Stimulated activated CD4-positive, alpha-beta T cell treated with anti-CD3 and anti-CD28 coated beads, Interleukin-15, amount 100 ng/mL, for 1 hour (primary cell): ENCODE measurements at places on chromosomes 16 and 17.

GRCh38 chr17:1329745-1330343 is 50.4 kb downstream of the TRARG1 start:
- no peak for DNase-seq

DNA sequence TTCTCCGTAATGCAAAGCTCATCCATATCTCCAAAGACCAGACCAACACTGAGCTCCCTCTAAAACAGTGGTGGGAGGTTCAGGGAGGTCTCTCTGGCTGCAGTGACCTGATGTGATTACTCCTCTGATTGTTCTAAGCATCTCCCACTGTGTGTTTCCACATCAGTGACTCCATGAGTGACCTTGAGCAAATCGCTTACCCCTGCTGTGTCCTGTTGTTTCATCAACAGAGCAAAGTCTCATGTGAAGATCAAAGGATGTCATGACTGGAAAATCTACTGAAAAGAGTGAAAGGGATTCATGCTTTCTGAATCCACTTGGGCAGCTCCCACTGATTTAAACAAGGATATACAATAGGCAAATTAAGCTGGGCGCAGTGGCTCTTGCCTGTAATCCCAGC is 352.9 kb downstream of the TMEM114 start:
- no peak for DNase-seq

- no peak for DNase-seq
Observed at GRCh38 chr17:34076743-34077631, 178.1 kb upstream of the CCL2 start.

DNA sequence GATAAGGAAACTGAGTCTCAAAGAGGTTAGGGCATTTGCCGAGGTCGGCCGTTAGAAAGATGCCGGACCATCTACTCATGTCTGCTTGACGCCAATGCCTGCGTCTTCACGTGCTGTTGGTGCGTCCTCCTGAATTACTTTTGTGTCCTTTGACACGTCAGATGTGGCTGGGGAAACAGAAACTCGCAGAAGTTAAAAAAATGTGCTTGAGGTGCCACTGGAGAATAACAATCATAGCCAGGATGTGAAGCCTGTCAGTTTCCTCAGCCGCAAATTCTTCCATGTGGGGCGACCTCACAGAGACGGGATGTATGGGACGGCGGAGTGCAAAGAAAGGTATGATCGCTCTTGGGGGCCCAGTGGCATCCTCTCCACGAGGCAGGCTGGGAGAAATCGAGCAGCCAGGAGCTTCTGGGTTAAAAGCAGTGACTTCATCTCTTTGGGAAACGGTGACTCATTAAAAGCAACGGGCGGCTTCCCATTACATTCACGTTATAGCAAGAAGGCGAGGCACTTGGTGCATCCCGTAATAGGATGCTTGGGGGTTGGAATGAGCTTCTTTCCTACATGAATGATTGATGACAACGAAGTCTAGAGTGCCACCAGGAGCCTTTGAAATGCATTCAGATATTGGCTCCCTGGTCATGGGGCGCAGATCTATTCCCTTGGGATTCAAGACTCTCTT is 67.8 kb downstream of the BMERB1 start:
- no peak for DNase-seq

GRCh38 chr16:51155820-51156806 is 5.0 kb upstream of the SALL1 start:
- no peak for DNase-seq

DNA sequence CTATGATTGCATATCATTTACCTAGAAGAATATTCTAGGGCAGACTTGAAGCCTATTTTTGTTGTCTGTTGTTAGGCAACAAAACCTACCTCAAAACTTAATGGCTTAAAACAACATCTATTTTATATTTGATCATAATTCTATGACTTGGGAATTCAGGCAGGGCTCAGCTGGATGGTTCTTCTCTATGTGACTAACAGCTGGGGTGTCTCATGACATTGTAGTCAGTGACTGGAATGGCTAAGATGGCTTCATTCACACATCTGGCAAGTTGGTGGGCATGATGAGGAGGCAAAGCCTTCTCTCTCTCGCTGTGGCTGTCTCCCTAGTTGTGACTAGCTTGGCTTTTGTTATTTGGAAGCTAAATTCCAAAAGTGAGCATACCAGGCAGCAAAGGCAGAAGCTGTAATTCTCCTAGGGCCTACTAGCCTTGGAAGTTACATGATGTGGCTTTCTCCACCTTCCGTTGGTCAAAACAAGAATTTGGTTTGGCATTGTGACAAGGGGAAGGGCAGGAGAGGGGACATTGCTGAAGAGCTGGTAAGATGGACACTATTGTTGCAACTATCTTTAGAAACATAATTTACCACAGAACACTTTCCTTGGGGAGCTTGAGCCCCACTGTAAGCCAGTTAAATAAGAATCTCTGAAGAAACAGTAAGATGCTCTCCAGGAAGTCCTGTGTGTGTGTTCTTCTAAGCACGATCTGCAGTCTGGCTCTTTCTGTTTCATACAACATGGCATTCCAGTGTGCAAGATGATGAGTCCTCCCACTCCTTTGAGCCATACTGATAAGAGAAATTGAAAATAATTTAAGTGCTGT is 39.4 kb downstream of the ZNRF1 start:
- DNase-seq, result no peak

DNA sequence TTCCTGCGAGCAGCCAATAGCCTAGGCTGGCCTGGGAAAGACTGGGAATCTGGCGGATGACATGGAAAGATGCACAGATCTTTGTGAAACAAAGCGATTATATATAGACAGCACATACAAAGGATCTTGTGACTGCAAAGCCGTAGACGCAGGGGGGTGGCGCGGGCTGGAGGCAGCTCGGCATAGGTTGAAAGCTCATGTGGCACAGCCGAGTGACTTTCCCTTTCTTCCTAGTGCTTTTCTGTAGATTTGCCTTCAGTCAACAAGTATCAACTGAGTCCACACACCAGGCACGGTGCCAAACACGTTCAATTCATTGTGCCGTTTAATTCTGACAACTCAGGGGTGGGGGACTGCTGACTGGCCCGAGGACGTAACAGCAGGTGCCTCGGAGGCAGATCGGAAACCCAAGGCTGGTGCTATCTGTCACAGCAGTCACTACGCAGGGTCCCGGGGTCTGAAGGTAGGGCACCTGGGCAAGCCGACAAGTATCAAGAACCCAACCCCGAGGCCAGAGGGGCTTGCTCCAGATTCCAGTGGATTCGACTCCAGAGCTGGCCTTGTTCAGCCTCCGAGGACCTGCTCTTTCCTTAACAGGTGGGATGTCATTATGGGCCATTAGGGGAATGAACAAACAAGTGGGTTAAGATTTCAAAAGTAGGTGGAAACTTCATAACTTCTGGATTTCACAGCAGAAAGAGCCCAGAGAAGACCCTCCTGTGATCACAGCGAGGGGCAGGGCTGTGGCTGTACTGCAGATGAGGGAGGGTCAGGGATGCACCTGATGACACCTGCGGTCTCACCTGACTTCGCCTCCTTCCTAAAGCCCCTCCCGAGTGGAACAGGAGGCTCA is 5.9 kb downstream of the PAM16 start:
- no peak for DNase-seq

GRCh38 chr16:56728980-56729734 is 772 bp upstream of the NUP93 start:
- DNase-seq, result no peak

DNA sequence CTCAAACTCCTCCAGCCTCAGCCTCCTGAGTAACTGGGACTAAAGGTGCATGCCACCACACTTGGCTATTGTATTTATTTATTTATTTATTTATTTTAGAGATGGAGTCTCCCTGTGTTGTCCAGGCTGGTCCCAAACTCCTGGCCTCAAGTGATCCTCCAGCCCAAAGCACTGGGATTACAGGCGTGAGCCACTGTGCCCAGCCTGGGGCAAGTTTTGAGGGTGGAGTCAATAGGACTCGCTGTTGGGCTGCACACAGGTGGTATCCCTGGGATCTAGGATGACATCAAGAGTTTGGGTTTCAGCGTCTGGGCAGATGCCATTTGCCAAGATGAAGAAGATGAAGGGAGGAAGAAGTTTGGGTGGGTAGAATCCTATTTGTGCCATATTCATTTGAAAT is 213.9 kb downstream of the GSG1L start:
- DNase-seq, result no peak

- DNase-seq, result peak; percentile 42
Observed at GRCh38 chr16:57092786-57093411, 516 bp downstream of the CPNE2 start.

- DNase-seq, result no peak
Observed at GRCh38 chr16:85319208-85319983, 207.1 kb upstream of the CIBAR2 start.

DNA sequence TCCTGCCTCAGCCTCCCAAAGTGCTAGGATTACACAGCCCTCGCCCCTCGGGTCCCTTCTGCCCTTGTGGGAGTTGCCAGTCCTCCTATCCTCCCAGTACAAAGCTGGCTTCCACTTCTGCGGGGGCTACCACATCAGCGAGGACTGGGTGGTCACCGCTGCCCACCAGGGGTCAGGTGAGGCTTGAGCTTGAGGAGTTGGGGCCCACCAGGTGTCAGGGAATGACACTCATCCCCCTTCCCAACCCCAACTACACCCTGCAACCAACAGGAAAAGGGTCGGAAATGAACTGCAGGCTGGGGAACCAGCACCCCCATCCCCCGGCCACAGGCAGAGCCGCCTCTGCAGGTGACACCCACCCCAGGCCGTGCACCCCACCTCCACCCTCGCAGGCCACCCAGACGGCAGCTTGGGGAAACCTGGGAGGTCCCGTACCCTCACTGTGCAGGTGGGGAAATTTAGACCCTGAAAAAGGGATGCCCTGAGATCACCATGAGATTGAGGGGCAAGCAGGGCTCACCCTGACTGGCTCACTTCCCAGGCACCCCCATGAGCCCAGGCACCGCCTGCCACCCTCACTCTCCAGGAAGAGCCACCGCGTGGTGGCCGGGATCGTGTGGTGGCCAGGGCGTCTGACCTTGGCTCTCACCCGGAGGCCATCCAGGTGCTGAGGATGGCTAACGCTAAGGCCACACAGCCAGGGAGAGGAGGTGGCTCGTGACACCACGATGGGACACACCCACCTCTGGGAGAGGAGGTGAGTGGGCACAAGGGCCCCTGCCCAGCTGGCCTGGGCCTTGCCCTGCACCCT is 8.0 kb downstream of the CTRB1 start:
- no peak for DNase-seq

DNA sequence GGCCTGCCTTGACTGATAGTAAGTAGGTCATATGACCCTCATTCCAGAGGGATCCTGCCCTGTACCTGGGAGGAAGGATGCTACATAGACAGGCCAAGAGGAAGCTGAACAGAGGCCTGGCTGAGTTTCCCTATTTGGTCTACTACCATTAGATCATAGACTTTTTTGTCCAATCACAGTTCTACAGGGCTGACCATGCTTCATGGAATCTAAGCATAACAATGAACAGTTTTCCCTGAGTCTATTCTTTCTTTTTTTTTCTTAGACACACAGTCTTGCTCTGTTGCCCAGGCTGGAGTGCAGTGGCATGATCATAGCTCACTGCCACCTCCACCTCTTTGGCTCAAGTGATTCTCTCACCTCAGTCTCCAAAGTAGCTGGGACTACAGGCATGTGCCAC is 3.9 kb downstream of the GPR179 start:
- DNase-seq, result no peak

- DNase-seq, result no peak
Observed at GRCh38 chr16:57608462-57609113, 19.8 kb upstream of the ADGRG1 start.

GRCh38 chr17:49574323-49574781 is 1.3 kb upstream of the NXPH3 start:
- DNase-seq, result no peak

- no peak for DNase-seq
Observed at GRCh38 chr17:64685705-64686104, 23.6 kb upstream of the SMURF2 start.

- DNase-seq, result no peak
Observed at GRCh38 chr16:84068041-84068440, 25.4 kb upstream of the SLC38A8 start.

DNA sequence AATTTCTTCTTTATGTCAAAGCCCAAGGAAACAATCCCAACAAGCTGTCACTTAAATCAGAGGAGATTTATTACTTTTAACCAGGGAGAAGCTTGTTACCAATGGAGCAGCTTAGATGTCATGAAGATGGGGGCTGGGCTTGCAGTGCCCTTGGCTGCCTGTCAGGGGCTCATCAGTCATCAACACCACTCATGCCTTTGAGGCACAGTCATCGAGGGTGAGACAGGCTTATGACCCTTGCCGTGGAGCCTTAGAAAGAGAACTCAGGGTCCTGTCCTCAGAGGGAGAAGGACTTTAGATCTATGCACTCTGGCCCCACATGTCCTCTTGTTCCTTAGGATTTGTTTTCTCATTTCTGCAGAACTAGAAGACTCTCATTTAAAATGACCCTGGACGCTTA is 318.3 kb downstream of the CBLN1 start:
- DNase-seq, result no peak

- no peak for DNase-seq
Observed at GRCh38 chr17:39530513-39530912, 69.2 kb downstream of the CDK12 start.

DNA sequence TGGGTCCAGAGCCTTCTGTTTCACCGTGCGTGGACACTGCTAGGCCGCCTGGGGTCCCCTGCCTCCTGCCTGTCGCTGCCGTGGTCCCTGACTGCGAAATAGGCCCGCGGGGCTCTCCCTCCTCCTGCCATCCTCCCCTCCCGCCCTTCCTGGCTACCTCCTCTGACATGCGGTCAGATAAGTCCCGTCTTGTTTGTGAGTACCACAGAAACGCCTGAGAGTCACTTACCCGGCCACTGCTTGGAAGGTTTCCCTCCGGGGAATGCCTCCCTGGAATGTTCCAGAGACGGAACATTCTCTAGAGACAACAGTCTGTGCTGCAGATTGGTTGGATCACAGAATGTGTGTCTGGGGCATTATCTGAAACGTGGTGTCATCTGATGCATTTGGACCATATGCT is 22.7 kb downstream of the CIBAR2 start:
- no peak for DNase-seq

GRCh38 chr16:67011274-67011673 is 17.7 kb upstream of the CBFB start:
- DNase-seq, result no peak

GRCh38 chr16:86298758-86299134 is 211.6 kb upstream of the FOXF1 start:
- no peak for DNase-seq

GRCh38 chr16:49827805-49828438 is 28.0 kb downstream of the ZNF423 start:
- no peak for DNase-seq

DNA sequence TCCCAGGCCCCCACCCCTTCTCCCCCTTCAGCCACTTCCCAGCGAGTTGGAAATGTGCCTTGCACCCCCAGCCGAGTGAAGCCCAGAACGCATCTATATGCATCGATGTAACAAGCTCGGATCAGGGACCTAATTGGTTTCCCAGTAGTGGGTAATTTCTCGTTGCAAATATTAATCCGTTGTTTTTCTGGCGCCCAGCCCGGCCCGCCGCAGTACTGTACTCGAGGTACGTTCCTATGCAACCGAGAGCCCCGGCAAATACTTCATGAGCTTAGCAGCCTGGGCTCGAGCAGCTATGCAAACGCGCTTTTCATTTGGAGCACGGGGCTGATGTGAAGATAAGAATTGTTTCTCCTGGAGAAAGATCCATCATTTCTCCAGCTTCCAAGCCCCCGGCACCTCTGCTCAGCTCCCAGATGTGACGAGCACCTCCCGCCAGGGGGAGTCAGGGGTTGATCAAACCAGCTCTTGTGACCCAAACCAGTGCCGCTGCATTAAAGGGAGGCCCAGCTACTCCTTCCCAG is 229.8 kb downstream of the KATNIP start:
- no peak for DNase-seq

GRCh38 chr17:44977065-44977464 is 9.0 kb upstream of the C1QL1 start:
- no peak for DNase-seq

- DNase-seq, result no peak
Observed at GRCh38 chr17:29089601-29090044, 46.7 kb downstream of the PIPOX start.

GRCh38 chr17:48378708-48379392 is 51.2 kb downstream of the SKAP1 start:
- DNase-seq, result no peak
